ENCODE measurements at places on chromosomes 16 and 17.

- no peak for DNase-seq
These were observed 782.7 kb downstream of the CDH11 start for GRCh38 chr16:64339052-64339770.

GRCh38 chr16:29775742-29776408, 2.2 kb upstream of the ZG16 start:
- no peak for DNase-seq

DNA sequence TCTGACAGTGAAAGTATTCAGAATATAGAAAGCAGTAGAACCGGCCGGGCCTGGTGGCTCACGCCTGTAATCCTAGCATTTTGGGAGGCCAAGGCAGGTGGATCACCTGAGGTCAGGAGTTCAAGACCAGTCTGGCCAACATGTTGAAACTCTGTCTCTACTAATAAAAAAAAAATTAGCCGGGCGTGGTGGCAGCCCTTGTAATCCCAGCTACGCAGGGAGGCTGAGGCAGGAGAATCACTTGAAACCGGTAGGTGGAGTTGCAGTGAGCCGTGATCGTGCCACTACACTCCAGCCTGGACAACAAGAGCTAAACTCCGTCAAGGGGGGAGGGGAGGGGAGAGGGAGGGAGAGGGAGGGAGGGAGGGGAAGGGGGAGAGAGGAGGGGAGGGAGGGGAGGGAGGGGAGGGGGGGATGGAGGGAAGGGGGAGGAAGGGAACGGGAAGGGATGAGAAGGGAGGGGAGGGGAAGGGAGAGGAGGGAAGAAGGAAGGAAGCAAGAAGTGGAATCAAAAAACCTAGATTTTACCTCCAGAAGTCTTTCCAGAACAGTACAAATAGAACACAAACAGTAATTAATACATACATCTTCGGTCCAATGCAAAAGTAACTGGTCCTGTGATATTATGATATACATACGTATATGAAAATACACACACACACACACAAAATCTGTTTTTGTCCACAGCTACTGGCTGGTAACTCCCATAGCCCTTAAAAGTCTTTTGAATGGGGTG, 10.9 kb upstream of the NT5C start:
- DNase-seq = no peak

GRCh38 chr16:54373534-54374520, 87.2 kb upstream of the IRX3 start:
- no peak for DNase-seq

GRCh38 chr17:42512246-42512645, 23.8 kb upstream of the NAGLU start:
- DNase-seq = no peak

DNA sequence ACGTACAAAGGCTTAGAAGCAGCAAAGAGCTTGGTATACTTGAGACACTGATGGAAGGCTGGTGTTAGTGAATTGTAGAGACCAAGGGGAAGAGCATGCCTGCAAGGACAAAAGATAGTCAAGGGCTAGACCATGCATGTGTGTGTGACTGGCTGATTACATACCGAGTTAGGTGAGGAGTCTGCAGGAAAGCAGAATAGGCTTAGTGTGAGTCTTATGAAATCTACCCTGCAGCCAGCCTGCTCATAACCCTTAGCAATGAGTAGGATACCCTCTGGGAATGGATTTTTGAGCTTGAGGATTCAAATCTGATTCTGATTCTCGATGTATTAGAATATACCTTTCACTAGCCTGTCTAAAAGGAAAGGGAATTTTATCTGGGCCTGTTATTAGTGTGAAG, 77.0 kb downstream of the TANGO6 start:
- no peak for DNase-seq

GRCh38 chr16:4412159-4412558, 4.2 kb downstream of the CORO7 start:
- no peak for DNase-seq

DNA sequence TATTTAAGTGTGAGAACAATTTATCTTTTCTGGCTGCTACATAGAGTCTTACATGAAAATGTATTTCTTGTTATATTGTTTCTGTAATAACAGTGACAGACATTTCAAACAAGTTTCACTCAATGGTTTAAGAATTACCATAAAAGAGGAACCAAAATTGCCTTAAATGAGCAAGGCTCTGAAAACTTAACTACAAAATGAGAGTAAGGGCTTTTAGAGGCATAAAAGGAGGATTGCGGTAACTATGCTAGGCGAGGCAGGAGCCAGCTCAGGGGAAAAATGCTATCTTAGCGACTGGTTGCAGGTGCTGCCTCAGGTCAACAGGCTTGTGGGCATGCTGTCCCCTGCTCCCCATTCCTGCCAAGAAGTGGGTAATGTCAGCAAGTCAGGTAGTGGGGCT, 81.7 kb upstream of the MSI2 start:
- DNase-seq = no peak

- DNase-seq = no peak
These were observed 14.5 kb upstream of the WDR45B start for GRCh38 chr17:82662711-82663261.

DNA sequence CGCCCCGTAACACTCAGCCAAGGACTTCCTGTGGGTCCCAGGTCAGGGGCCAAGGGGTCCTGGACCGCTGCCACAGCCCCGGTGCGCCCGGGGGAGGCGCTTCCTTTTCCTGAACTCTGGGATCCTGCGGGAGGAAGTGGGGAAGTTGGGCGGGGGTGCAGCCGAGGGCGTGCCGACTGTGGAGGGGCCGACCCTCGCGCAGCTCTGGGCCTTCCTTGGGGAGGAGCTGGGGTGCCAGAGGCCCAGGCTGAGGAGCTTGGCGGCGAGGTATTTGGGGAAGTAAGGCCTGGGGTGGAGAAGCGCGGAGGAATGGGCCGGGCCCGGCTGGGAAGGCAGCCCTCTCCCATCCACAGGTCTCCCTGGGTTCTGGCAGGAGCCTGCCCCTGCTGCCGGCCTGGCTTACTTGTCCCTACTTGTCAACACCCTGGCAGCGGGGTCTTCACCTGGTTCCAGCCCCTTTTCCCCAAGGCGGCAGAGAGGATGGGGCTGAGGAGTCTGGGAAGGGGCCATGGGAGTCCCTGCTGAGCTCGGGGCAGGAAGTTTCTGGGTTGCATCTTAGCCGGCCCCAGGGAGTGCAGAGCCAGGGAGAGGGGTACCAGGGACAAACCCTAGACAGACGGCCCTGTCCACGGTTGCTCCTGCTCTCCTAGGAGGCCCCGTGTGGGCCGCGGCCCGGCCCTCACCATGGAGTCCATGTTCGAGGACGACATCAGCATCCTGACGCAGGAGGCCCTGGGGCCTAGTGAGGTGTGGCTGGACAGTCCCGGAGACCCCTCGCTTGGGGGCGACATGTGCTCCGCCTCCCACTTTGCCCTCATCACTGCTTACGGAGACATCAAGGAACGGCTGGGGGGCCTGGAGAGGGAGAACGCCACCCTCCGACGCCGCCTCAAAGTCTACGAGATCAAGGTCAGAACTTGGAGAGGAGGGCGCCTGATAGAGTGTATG, 1.7 kb downstream of the TBKBP1 start:
- no peak for DNase-seq

- DNase-seq = no peak
These were observed 35.8 kb downstream of the LRRC75A start for GRCh38 chr17:16455997-16456741.

DNA sequence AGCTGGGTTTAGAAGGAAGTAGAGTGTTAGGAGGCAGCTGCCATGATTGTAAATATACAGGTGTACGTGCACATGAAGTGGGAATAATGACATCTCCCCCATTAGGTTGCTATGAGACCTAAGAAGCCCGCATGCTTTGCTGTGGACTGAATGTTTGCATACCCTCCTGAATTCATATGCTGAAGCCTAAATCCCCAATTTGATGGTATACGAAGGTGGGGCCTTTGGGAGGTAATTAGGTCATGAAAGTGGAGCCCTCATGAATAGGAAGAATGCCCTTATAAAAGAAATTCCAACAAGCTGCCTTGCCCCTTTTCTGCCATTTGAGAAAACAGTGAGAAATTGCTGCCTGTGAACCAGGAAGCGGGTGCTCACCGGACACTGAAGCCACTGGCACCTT, 44.0 kb downstream of the CCDC182 start:
- peak; percentile 90 for DNase-seq

DNA sequence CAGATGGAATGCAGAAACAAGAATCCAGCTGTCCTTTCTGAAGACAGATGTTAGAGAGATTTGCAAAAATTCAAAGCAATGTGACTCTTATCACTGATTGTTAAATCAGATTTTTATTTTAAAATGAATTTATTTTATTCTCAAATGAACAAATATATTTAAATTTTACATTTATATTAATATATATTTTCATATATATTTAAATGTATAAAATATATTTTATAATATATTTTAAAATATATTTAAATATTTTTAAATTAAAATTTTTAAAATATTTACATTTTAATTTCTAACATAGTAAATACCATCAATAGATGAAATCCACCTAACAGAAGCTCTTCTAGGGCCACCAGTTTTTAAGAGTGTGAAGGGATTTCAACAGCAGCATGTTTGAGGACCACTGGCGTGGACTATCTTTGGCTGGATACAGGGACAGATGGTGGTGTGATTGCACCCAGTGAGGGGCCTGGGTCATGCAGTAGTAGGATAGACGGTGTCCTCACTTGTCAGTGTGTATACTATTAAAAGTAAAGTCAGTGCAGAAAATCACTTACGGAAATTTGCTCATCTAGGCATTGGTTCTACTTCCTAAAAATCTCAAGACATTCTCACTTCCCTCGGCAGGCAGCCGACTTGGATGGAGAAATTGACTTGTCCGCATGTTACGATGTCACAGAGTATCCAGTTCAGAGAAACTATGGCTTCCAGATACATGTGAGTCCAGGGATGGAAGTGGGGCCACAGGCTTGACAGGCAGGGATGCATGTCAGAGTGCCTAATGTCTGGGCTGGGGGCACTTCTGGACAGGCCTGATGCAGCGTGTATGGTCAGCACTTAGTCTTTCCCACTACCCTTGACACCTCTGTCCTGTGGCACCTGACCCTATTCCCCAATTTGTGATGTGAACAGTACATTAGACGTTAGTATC, 56.3 kb downstream of the PLD6 start:
- no peak for DNase-seq

DNA sequence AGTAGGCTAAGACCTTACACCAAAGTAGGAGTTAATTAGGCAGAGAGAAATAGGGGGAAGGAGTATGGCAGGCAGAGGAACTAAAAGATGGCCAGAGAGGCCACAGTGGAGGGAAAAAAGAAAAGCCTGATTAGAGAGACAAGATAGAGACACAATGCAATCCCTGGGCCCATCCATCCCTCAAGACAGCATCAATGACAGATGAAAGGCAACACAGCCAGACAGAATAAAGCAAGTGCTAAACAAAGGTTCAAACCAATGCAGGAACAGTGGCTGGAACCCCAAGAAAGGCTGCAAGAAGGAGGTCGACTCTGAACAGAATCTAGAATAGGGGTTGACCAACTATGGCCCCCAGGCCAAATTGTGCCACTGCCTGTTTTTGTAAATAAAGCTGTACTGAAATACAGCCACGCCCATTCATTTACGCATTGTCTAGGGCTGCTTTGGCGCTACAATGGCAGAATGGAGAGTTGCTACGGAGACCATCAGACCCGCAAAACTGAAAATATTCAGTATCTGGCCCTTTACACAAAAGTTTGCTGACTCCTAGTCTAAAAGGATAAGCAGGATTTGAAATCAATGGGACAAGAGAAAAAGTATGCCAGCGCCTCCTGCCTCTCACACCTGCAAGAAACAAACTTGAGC, 473.3 kb upstream of the PSMD7 start:
- DNase-seq = no peak

GRCh38 chr16:55495616-55496289, 13.1 kb upstream of the LPCAT2 start:
- no peak for DNase-seq

GRCh38 chr16:72673118-72673517, 374.8 kb downstream of the ZFHX3 start:
- DNase-seq = peak; percentile 7

DNA sequence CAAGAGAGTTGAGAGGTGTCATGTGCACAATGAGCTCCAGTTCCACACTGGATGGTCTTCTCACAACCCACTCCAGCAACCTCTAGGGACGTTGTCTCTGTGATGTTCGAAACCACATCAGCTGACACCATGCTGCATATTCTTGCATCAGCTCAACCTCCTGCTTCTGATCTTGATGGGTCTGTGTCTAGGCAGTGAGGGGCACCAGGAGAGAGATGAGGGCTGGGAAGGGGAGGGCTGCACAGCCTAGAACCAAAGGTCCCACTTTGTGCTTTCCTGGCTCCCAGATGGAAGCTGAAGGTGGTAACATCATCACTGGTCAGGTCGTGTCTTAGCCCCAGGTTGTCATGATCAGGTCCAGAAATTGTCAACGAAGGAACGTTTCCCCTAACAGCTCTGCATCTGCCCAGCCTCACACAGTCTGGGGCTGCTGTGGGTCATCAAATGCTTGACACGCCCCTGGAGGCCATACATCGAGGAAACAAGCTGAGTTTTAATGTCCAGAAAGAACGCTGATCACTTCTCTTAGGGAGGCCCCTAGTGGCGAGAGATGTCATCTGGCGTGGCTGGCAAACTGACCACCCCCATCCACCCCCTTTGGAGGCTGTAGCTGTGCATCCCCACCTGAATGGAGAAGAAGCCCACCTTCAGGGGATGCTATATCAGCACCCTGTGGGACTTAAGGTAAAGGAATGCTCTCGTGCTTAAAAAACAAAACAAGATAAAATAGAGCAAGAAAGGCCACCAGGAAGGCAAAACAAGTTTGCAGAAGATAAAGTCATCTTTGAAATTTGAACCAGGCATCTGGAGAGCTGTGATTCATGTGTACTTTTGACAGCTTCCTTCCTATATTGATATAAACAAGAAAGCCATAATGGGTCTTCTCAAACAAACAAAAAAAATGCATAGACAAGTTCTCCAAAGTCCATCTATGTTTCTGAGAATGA, 58.3 kb downstream of the WIPI1 start:
- DNase-seq = no peak

DNA sequence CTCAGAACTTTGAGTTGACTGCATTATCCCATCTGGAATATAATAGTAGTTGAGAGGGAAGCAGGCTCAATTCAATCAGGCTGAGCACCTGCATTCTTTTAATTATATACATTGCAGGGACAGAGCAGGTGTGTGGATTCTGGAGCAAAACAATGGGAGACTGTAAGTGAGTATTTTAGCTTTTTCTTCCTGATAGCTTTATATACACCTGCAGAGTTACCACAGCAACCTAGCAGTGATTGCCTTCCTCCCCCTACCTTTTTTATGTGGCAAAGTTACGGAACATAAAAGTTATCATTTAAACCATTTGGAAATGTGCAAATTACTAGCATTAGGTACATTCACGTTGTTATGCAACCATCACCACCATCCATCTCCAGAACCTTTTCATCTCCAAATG, 25.4 kb upstream of the RHOT1 start:
- DNase-seq = peak; percentile 60

DNA sequence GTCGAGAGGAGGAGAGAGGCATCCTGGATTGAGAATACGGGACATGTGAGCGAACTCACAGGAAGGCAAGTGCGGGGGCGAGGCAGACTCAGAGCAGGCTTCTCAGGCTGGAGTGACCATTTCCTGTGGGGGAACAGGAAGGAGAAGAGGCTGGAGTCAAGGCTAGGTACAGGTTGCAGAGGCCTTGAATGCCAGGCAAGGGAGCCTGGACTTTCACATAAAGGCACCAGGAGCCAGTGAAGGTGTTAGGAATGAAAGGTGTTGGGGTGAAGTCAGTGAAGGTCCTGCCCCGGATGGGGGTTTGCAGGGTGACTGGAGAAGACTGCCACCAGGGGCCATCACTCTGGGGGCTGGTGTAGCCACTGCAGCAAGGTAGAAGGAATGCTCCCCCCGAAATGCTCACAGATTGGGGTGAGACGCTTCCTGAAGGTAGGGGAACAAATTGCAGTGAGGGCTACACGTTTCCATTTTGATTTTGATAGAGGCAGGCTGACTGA, 5.3 kb upstream of the GPRC5C start:
- no peak for DNase-seq

- no peak for DNase-seq
These were observed 47.3 kb upstream of the ALOX12 start for GRCh38 chr17:6948562-6948961.
